ENCODE measurements at places on chromosomes 1 and 21. TPM values are rescaled to one million over a fixed set of nuclear protein-coding genes. Genes with fewer than 3 reads are reported as not detected.

GRCh38 chr1:159827102-159827490 lies 423 bp downstream of the SLAMF8 start:
- DNase-seq = no peak

DNA sequence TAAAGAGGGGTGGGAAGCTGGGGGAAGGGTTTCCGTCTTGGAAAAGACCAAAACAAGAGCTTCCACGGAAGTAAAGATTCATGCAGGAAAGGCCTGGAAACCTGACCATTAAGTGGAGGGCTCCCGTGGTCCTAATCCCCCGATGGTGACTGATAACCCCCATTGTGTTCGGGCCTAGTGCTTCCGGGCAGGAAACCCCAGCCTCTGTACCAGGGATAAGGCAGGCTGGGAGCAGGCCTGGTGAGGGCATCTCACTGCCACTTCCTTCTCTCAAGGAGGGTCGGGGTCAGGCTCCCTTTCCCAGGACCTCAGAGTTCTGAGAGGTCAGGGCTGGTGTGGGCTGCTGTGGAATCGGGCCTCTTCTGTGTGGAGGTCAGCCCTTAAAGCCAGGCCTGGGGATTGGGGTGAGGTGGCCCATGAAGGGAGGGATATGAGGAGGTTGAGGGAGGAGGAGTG lies 136.9 kb downstream of the CDC7 start:
- no peak for DNase-seq

DNA sequence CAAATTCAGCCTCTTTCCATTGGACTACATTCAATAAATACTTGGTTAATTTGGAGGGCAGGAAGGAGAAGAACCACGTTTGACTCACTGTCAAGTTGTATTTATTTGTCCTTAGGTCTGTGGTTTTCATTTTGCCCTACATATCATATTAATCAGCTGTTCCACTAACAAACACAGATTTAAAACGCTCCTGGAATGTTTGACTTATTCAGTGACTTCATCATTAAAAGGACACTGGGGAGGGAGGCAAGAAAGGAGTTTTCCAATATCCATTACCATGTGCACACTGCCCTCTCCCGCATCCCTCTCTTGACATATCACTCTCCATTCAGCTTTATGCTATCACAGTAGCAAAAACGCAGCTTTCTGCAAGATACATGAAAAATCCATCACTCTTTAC lies 98.2 kb upstream of the C1orf87 start:
- no peak for DNase-seq

GRCh38 chr21:35333831-35334618 lies 284.9 kb upstream of the RUNX1 start:
- DNase-seq = peak; percentile 31

DNA sequence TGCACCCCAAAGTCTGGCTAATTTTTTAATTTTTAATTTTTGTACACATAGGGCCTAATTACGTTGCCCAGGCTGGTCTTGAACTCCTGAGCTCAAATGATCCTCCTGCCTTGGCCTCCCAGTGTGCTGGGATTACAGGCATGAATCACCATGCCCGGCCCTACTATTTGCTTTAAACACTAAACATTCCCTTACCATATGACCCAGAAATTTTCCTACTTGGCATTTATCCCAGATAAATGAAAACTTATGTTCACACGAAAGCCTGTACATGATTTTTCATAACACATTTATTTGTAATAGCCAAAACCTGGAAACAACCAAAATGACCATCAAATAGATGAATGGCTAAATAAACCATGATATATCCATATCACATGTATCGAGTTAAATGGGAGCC lies 35.8 kb downstream of the NDUFS5 start:
- no peak for DNase-seq

GRCh38 chr21:42200906-42201614 lies 17.9 kb upstream of the ABCG1 start:
- no peak for DNase-seq

- no peak for DNase-seq
These were observed 25.3 kb downstream of the DPH5 start for GRCh38 chr1:101000131-101000873.

DNA sequence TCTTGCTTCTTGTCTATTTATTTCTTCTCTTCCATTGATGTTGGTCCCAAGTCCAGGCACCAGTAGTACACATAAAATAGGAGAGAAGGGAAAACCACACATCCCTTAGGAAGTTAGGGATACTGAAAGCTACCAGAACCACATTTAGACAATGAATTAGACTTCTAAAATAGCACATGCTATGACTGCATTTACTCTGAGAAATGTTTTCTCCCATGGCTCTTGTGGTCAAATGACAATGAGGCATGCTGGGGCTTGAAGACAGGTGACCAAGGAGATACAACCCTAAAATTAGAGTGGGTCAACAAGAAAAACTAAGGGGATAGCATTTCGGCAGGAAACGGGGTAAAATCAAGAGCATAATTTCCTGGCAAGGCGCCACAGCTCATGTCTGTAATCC lies 17.1 kb downstream of the MTOR start:
- DNase-seq = no peak

DNA sequence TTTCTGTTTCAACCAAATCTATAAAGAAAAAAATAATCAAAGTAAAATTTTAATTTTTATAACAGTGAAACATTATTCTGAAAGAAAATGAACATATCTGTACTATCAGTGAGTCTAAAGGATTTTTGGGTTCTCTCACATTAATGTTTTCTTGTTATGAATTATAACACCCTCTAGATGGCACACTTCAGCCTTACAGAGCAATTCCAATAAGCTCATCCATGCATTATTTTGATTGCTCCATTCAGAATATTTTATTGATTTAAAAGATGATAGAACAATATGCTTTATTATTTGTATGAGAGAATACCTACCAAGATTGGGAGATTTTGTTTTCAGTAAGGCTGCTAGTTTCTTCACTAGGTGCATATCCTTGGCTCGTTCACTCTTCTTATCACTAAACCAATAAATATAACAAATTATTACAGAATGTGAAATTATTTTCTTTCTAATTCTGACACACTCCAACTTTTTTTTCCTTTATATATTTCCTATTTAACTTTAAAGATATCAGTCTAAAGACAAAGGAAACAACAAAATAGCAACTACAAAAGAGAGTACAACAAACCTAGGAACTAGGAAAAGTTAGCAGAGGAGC lies 82.4 kb downstream of the RAB3GAP2 start:
- DNase-seq = no peak

DNA sequence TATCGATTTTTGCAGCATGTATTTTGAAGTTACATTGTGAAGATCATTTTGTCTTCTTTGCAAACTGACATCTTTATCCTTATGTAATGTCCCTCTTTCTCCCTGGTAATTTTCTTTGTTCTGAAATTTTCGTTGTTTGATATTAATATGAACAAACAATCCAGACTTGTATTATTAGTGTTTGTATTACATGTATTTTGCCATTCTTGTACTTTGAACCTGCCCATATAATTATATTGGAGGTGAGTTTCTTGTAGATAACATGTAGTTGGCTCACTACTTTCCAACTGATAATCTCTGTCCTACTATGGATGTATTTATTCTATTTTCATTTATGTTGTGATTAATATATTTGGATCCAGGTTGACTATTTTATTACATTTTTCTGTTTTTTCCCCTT lies 27.1 kb downstream of the OBSCN start:
- DNase-seq = no peak

DNA sequence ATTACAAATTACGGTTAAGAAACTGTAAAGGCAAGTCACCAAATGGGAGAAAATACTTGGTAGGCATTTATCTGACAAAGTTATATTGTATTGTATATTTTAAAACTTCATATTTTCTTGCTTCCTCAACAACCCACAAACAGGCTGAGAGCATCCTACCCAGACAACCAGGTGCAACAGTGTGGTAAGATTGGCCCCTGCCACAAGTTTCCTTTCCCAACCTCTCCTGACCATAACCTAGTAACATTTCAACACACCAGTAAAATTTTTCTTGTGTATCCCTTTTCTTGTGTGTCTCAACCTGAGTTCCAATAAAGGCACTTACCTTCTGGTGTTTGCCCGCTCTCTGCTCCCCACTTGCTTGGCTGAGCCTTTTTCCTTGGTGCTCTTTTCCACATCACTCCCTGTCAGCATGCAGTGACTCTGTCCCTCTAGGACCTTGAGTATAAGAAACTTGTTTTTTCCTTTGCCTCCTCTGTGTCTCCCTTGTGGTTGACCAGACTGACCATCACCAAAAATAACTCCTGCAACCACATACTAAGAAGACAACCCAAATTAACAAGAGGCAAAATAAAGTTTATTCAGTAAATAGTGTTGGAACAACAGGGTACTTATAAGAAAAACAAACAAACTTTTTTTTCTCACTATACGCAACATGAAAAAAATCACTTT lies 40.9 kb downstream of the FCRL3 start:
- DNase-seq = no peak

DNA sequence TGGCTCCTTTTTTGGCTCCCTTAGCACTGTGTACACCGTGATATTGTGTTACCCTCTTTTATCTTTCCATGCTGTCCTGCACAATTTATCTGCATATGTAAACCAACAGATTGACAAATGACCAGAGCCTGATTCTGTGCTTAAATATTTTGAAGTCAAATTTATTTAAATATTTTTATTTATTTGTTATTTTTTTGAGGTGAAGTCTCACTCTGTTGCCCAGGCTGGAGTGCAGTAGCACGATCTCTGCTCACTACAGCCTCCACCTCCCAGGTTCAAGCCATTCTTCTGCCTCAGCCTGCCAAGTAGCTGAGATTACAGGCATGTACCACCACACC lies 12.8 kb downstream of the PMF1 start:
- no peak for DNase-seq

DNA sequence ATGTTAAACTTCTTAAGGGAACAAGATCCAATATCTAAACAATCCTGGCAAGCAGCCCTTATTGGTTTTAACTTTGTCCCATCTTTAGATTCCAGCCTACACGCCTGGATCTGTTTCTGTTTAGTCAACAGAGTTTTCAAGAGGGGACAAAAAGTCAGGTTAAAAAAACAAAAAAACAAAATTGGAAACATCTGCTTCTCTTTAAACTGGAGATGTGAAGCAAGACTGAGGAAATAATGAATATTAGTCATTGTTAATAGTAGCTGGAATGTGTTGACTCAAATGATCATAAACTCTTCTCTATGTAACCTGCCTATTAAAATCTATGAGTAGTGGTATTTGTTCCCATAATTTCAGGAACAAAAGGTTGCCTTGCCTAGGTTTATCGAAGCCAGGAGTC lies 55.0 kb downstream of the NID1 start:
- DNase-seq = no peak

GRCh38 chr1:29758781-29759499 lies 522.6 kb downstream of the PTPRU start:
- no peak for DNase-seq

DNA sequence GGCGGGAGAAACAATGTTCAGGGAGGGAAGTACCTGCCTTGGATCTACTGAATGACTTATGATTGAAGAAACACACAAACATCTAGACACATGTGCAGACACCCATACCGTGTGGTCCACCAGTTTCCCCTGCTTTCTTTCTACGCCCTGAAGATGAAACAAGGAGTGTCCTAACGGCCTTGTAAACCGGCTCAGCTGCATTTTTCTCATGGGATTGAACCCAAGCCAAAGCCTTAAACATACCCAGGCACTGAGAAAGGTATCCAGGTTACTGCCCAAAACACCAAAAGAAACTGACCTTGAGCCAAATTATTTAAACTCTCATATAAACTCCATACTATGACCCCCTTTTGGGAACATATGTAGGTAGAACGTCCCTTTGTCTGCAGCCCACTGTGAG lies 630.0 kb upstream of the RGS18 start:
- DNase-seq = no peak

- no peak for DNase-seq
These were observed 9.9 kb downstream of the NPHP4 start for GRCh38 chr1:5982276-5982675.

GRCh38 chr1:3211582-3212375 lies 142.8 kb downstream of the PRDM16 start:
- no peak for DNase-seq

DNA sequence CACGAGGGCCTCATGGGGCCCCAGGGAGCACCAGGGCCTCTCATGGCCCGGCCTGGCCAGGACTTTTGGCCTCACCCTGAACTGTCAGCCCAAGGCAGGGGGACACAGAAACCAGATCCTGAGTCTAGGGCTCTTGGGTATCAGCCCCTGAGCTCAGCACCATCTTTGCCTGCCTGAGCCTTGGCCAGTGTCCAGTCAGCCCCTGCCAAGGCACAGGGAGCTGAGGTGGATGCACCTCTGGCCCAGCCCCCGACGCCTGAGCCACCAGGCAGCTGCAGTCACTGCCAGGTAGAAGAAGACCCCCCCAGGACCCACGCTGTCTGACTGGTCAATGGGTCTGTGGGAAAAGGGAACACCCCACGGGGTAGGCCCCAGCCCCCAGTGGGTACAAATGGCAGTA lies 25.3 kb downstream of the CDCA8 start:
- no peak for DNase-seq

GRCh38 chr1:114831276-114831994 lies 23.2 kb upstream of the SYCP1 start:
- no peak for DNase-seq

DNA sequence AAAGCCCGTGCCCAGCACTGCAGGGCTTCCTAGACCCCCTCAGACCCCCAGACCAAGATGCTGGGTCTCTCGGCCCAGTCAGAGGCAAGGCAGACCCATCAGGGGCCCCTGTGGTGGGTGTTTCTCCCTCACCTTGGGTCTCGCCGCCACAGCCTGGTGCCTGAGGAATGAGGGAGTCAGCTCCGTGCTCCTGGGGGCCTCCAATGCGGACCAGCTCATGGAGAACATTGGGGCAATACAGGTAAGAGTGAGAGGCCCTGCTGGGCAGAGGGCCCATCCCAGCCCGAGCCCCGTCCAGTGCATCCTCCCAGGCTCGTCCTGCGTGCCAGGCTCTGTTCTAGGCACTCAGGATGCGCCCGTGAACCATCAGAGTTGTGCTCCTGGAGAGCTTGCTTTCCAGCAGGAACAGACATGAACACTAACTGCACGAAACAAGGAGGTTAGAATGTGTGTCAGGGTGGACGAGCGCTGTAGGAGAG lies 51.5 kb downstream of the KCNAB2 start:
- no peak for DNase-seq

GRCh38 chr1:190832511-190832910 lies 354.8 kb upstream of the BRINP3 start:
- DNase-seq = no peak

DNA sequence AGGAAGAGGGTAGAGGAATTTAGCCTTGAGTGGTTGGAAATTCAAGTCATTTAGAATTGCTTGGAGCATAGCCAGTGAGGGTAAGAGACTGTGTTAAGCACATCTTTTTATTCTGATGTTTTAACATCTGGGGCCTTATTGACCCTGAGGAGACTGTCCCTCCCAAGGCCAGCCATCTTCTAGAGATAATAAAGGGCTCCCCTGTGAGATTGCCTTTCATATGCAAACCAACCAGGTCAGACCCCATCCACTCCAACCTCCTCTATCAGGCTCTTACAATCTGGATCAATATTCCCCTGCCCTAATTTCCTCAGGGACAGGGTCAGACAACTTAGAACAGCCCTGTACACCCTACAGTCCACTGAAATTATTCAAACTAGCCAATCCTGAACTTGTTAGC lies 93.8 kb downstream of the ATP1B1 start:
- DNase-seq = no peak

OVAAL gene
- 2.8 TPM for polyA plus RNA-seq

PTPRU gene
- 25.9 TPM for polyA plus RNA-seq

IGSF21 gene
- not detected for polyA plus RNA-seq

LYSMD1 gene
- polyA plus RNA-seq = 6.8 TPM

OR2T2 gene
- polyA plus RNA-seq = not detected

IFI44L gene
- 3.4 TPM for polyA plus RNA-seq

BLZF1 gene
- 18.0 TPM for polyA plus RNA-seq

AP4B1 gene
- 9.4 TPM for polyA plus RNA-seq

NIBAN1 gene
- 86.0 TPM for polyA plus RNA-seq

RSPH1 gene
- polyA plus RNA-seq = not detected

KRTAP7-1 gene
- not detected for polyA plus RNA-seq

EVA1B gene
- polyA plus RNA-seq = 13.6 TPM

CELA2B gene
- polyA plus RNA-seq = not detected

GUCA2B gene
- not detected for polyA plus RNA-seq

IVL gene
- polyA plus RNA-seq = 0.03 TPM

Measured in heart left ventricle (tissue), 16 donors.